K562 (cell line): ENCODE measurements at places on chromosomes 11 and 22.

DNA sequence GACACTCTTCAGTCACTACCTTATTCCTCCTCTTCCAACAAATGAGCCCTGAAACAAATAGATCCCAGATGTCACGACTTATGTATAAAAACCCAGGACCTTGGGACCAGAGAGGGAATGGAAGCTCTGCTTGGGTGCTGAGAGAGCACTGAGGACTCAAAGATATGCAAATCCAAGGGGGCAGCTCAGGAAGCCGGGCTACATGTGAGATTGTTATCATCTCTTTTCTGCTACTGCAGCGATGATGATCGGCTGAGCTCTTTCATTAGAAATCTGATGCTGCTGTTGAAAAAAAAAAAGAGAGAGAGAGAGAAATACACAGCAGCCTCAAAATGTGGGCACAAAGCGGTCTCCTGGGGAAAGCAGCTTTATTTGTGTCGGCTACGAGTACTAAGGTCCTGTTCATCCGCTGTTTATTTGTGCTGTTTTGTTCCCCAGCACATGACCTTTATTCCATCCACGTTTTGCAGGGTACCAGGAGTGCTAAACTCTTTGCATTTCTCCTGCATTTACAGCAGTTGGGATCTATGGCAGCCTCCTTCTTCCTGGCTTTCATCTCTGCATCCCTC is 120.2 kb downstream of the TRIM29 start:
- DNase-seq = no peak

- peak; percentile 59 for DNase-seq
These were observed 9.6 kb downstream of the C11orf96 start for GRCh38 chr11:43952020-43952400.

- peak; percentile 23 for DNase-seq
These were observed 437.3 kb upstream of the CADM1 start for GRCh38 chr11:115941481-115941993.

GRCh38 chr22:24315367-24315966 is 44.8 kb downstream of the SPECC1L start:
- no peak for DNase-seq

DNA sequence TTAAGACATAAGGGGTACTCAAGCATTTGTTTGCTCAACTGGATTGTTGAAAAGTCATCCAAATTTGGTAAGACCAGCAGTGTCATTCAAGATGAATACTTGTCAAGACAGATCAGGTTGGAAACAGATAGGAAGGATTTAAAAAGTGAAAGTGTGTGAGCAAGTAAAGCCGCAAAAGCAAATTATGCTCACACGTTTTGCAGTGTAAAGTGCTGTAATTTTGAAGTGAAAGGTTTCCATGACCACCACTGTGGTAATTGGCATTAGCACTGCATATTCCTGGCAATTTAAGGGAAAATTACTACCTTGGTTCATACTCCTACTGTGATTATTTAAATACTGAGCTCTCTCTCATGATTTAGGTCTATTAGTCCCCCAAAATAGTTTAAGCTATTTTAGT is 704.1 kb upstream of the CCDC179 start:
- no peak for DNase-seq

DNA sequence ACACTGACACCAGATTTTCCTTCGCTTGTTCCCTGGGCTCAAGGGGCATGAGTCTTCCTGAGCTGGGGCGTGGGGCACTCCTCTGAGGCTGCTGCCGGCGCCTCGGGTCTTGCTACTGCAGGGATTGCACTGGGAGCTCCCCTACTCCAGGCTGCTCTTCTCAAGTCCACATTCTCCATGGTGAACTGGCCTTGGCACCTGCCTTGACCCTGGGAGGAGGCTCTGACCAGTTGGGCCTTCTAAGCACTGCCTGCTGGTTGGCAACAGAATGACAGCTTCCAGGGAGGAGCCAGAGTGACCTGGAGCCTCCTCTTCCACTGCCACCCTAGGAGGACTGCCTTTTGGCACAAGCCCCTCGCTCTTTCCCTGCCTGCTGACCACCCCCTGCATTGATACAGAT is 9.5 kb downstream of the FREY1 start:
- no peak for DNase-seq

DNA sequence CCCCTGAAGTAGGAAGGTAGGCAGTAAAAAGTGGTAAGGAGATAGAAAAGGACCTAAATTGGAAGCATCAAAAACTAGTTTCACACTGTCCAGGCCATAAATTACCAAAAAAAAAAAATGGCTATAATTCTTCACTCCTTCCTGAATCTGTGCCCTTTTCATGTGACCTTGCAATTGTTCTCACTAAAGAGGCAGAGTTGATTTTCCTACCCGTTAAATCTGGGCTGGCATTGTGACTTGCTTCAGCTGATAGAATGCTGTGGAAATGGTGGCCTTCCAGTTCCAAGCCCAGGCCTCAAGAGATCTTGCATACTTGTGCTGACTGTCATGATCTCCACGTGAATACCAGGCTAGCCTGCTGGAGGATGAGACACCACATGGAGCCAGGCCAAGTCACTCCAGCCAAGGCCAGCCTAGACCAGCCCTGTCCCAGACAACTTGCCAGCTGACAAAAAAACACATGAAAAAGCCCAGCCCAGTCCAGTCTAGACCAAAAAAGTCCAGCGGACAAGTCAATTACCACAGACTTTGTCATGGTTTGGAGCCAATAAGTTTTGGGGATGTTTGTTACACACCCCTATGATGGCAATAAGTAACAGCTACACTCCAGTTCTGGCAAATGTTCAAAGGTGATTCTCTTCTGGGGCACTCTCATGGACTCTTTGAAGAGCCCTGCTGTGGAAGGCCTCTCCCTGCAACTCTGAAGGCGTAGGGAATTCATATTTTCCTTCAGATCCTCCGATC is 51.4 kb upstream of the NUP50 start:
- DNase-seq = no peak

GRCh38 chr11:94722735-94723134 is 45.4 kb upstream of the AMOTL1 start:
- DNase-seq = no peak

DNA sequence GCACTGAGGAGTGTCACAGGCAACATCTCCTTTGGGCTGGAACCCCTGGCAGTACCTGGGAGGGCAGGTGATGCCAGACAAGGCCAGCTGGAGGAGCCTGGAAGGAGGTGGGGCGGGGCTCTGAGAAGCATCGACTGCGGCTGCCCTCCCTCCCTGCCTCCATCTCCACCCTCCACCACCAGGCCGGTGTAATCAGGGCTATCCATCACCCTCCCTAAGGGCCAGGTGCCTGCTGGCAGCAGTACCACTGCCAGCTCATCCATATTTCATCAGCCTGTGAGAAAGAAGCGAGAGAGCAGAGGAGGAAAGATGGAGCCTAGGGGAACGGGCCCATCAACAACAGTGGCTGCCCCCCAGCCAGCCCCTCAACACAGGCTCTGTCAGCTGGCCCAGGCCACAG is 51.4 kb upstream of the RASD2 start:
- DNase-seq = no peak

- DNase-seq = peak; percentile 87
These were observed 5.7 kb downstream of the TNNI2 start for GRCh38 chr11:1844221-1845094.

DNA sequence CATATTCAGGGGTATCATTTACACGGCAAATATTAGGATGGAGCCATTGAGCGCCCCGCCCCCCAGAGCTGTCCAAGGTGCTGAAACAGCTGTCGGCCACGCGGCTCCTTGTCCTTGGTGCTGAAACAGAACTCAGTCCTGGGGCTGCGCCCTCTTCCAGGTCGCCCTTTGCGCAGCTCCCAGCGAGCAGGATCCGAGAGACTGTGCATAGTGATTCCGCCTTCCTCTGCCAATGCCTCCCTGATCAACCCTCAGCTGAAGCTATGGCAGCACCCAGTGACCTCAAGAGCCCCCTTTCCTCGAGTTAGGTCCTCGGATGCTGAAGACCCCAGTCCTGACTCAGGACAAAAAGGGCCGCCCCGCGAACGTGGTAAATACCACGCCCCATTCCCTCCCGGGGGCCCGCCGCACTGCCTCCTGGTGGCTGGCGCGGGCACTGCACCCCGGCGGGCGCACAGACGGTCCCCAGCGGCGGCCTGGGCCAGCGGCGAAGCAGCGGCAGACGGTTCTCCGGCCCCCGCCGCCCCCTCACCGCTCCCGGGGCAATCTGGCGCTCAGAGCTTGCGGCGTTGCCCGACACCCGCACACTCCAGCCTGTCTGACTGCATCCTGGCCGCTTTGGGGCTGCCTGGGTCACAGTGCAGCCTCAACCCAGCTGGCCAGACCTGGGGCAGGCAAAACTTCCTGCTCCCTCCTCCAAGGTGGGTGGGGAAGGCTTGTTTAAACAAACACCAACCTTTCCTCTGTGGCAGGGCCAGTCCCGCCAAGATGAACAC is 13.4 kb downstream of the SYT7 start:
- DNase-seq = peak; percentile 90

DNA sequence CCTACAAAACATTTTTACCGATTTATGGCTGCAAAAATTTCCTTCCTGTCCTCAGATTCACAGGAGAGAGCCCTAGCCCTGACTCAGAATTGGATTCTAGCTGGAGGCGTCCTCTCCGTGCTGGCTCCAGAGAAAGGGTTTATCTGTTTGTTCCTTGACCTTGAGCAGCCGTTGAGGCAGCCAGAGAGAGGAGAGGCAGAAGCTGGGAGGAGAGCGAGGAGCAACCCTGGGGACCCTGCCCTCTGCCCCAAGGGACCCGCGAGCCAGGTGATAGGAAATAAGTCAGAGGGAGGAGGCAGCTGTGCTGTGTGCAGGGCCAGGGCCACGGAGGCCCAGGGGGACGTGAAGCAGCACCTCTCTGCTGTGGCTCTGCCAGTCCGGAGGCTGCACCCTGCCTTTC is 75.6 kb downstream of the IGLL1 start:
- no peak for DNase-seq

DNA sequence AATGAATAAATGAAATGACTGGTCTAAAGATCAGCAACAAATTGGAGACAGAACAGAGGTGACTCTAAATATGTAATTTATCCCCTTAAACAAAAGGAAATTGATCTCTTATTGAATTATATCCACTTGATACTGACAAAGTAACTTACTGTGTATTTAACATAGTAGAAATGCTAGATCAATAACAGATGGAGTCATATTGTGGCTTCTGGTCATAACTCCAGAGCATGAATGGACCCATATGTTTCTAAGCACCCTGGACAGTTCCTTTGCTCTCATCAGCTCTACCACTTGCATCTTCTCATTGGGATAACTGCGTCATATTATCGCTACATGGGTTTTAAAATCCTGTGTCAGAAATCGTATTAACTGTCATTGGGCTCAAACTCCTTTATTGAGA is 222.3 kb downstream of the ETS1 start:
- peak; percentile 7 for DNase-seq

- DNase-seq = no peak
These were observed 28.7 kb downstream of the INCENP start for GRCh38 chr11:62152245-62153086.

DNA sequence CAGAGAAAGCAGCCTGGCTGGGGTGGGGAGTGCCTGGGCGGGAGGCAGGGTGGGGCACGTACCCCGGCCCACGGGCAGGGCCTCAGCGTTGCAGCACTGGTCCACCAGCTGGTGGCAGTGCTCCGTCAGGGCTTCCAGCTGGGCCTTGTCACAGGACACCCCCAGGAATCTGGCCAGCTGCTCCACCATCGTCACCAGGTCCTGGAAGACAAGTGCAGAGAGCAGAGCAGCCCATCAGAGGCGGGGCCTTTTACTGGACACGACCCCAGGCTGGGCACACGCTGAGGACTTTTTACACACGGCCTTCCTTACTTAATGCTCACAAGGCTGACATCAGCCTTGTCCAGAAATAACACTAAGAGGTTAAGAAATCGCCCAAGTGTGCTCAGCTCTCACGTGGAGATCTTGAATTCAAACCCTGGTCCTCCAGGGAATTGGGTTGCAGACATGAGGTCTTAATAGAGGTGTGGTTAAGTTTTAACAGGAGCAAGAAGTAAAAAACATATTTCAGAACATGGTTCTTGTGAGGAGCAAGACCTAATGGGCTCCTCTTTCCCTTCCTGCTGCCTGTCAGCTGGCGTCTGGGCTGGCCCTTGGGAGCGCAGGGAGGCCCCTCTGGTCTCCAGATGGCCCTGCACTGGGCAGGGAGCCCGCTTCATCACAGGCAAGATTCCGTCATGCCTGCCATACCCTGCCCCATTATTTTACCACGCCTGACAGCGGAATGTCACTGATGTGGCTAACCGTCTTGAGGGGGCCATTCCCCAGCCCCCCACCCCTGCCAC is 17.1 kb upstream of the EFCAB6 start:
- no peak for DNase-seq

GRCh38 chr11:2473361-2474058 is 28.7 kb downstream of the KCNQ1 start:
- DNase-seq = no peak

GRCh38 chr11:74755395-74755995 is 6.8 kb downstream of the RNF169 start:
- no peak for DNase-seq

DNA sequence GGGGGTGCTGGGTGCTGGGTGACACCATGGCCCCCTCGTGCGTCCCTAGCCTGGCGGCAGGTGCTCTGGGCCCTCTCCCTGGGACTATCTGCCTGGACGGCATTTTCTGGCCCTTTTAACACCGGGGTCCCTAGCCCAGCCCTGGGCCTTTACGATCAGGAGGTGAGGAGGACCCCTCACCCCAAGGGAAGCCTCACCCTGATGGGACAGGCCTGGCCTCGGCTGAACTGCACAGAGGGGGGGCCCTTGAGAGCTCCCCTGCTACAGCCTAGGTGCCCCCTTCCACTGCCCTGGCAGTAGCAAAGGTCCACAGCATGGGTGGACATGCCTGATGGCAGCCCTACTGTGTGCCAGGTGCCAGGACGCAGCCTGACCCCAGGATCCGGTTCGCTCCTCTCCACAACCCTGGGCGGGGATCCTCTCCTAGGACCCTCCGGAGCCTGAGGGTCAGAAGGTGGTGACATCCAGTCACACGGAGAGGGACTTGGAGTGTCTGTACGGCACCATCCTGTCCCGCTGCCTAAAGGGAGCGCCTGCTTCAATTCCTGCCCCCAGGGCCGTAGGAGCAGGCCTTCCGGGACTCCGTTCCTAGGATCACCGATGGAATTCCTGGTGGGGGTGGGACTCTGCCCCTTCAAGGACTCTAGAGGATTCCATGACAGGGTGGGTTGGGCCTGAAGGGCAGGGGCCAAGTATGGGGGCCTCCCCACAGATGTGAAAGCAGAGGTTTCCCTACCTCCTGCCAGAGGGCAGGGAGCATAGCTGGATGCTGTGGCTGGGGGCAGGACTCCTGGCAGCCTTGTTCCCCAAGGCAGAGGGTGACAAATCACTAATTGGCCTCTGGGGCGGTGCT is 33.0 kb upstream of the TH start:
- no peak for DNase-seq

DNA sequence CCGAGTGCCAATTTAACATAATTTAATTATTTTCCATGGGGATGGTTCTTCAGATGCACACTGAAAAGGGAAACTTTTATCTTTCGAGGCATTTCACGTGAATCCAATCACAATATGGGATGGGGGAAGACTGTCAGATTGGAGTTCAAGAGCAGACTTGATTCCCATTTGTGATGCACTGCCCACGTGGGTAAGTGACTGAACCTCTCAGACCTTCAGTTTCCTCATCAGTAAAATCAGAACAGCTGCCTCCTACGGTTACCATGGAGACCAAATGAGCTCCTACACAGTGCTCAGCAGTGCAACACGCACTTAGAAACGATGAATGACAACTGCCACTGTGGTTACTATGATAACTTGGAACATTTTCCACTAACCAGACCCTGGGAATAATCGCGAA is 21.7 kb downstream of the KIAA0930 start:
- no peak for DNase-seq

- no peak for DNase-seq
These were observed 61.6 kb downstream of the DSCAML1 start for GRCh38 chr11:117735350-117735977.

- no peak for DNase-seq
These were observed 102.8 kb upstream of the HSD17B12 start for GRCh38 chr11:43577566-43578264.

- no peak for DNase-seq
These were observed 753 bp upstream of the PPARA start for GRCh38 chr22:46149512-46150033.
